ENCODE measurements at places on chromosomes 5 and 9.
A peak's percentile ranks its signal among the peaks of the same experiment; 100 is the strongest.

GRCh38 chr5:18114151-18114757 is 480.0 kb downstream of the TAF11L14 start:
- DNase-seq = no peak

DNA sequence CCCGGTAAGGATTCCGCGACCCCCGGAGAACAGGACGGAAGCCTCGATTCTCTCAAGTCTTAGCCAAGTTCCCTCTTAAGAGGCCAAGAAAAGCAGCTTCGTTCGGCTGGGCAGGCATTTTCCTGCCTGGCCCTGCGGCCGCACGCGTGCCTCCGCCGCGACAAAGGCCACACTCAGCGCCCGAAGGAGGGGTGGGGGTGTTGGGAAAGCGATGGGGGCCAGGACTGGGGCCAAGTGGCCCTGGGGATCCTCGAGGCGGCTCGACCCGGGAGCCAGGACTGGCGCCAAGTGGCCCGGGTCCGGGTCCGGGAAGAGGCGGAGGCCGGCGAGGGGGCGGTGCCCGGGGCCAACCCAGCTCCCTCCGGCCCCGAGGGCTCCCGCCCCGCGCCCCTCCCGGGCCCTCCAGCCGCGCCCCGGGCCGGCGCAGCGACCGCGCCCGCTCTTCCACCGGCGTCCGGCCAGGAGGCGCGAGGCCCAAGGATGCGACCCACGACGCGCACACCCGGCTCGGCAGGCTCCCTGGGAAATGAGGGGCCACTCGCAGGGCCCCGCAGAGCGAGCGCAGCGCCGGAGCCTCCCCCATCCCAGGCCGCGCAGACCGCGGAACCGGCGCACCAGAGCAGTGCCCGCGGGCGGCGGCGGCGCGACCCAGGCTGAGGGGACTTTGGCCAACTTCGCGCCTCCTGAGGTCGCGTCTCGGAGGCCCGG is 756 bp downstream of the VAV2 start:
- no peak for DNase-seq

- no peak for DNase-seq
Measured at GRCh38 chr5:142740474-142741242, 29.5 kb upstream of the ARHGAP26 start.

DNA sequence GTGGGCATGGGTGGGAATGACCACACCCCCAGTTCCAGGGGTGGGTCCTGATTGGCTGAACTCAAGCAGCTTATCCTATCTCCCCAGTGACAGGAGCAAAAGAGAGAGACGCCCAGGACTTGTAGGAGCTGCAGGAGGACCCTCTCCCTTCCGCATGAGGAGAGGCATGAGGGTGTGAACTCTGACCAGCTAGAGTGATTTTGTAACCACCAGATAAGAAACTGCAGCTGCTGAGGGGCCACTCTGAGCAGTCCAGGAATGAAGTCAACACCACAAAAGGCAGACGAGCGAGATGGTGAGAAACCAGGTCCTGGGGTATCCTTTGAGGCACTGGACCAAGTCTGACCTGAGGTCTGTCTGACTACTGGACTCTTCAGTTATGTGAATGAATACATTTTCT is 521.9 kb downstream of the BNC2 start:
- no peak for DNase-seq

- DNase-seq = no peak
Measured at GRCh38 chr5:57939771-57940170, 457.2 kb upstream of the ACTBL2 start.

- no peak for DNase-seq
Measured at GRCh38 chr9:123167474-123167873, 100.9 kb downstream of the STRBP start.

DNA sequence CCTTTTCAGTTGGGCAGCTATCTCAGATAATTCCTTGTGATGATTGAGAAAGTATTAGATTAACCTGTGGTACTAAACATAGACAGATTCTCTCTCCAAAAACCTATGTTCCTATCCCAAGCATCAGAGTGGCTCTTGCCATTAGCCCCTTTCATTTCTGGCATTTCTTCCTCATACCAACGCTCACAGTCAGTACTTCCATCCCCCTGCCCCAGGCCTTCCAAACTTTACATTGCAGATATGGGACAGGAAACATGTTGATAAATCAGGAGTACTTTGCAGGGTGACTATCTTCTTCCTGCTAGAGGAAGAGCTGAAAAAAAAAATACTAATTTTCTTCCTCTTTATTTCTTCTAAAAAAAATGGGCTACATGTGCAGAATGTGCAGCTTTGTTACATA is 442.6 kb upstream of the RGMB start:
- DNase-seq = no peak

GRCh38 chr5:169099801-169100734 is 200.9 kb downstream of the SLIT3 start:
- DNase-seq = no peak

GRCh38 chr5:32909207-32909606 is 198.1 kb downstream of the NPR3 start:
- peak; percentile 76 for DNase-seq

GRCh38 chr5:127962491-127962890 is 121.1 kb upstream of the SLC12A2 start:
- DNase-seq = no peak

DNA sequence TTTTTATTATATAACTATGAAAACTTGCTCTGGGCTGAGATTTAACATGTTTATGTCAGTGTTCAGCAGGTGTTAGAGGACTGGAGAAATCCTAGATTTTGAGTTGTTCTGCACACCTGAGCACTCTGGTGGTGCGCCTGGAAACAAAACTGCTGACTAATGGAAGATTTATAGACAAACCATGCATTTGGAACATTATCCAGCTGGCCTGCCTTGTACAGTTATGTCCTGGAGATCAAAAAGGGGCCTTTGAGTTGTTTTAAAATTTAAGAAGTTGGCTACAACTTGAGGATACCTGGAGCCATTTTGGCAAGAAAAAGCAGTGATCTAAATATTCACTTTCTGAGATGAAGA is 5.7 kb upstream of the ARHGEF28 start:
- no peak for DNase-seq

DNA sequence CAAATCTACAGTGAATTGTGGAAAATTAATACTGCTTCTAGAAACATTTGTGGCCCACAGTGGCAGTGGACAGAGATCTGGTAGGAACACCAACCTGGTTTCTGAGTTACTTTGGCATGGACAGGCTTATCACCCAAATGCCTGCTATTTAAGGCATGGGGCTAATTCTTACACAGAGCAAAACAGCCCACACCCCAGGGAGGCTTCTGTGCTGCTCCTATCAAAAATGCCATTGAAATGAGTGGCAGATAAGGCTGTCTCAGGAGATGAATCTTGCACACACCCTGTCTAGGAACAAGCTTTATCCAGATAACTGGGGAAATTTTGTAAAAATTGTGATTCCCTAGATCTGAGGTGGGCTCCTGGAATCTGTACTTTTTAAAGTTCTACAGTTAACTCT is 307.1 kb downstream of the TLE1 start:
- no peak for DNase-seq

GRCh38 chr9:135272608-135273007 is 185.1 kb downstream of the OLFM1 start:
- DNase-seq = no peak

GRCh38 chr5:11329679-11330078 is 568.6 kb upstream of the DAP start:
- no peak for DNase-seq

GRCh38 chr9:84238652-84239051 is 101.9 kb downstream of the SLC28A3 start:
- no peak for DNase-seq

GRCh38 chr5:9428272-9428671 is 117.6 kb downstream of the SEMA5A start:
- DNase-seq = no peak

DNA sequence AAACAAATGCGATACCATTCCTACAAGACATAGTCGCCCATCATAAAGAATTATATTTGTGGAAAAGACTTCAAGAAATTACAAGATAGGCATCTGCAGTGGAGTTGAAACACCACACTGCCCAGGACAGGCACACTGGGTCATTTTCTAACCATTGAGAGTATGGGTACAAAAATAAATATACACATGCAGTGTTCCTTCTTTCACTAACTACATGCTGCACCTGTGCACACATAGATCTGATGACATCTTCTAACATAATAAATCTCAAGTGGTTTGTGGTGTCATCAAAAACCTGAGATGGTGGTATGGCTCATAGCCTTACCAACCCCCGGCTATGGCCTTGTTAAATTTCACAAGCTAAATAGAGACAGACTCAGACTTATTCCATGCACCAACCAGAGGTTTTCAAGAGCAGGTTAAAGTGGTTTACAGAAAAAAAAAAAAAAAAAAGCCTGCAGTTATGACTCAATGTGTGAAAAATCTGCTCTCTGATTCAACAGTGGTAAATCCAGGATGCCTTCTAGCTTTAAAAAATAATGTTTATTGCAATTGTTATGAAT is 12.4 kb upstream of the NFIB start:
- no peak for DNase-seq

DNA sequence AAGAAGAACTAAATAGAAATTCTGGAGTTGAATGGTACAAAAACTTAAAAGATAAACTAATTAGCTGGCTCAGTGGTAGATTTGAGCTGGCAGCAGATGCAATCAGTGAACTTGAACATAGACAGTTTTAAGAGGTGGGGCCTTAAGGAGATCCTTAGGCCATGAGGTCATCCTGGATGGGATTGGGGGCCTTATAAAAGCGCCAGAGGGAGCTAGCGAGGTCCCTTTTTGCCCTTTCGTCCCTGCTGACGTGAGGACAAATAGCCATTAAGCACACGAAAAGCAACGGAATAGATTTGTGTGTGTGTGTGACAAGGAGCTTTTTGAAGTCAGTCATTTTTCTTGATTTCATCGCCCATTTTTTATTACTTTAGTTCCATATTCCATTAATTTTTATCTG is 83.3 kb downstream of the ZNF354C start:
- no peak for DNase-seq

DNA sequence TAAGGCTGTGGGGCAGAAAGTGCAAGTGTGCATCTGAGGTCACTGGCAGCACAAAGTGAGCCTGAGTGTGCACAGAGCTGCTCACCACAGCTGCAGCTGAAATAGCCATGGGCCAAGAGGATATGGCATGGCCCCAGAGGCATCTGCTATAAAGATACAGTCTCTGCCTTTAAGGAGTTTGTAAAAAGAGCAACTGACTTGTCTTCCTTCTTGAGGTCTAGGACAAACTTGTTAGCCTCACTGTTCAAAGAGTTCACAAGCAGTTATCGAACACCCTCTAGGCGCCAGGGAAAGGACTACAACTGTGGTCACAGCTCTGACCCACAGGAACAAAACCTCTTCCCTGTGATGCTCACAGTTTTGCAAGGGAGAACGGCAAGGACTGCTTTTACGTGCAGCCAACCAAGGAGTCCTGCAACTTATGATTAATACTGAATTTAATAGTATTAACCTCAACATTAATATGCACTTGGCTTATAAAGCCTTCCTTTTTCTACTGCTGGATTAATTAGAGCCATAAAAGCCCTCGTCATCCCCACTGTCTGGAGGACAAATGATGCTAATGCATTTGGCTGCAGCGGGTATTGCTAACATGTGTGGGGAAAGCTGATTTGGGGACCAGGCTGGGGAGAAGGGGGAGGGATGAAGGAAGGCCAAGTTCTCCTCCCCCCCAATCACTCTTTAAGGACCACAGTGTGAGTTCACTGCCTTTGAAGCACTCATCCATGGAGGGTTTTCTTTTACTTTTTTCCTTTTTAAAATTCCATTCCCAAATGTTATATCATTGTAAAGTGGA is 189.8 kb upstream of the TRIM32 start:
- DNase-seq = no peak

GRCh38 chr5:5231576-5231975 is 91.4 kb downstream of the ADAMTS16 start:
- DNase-seq = no peak

GRCh38 chr5:34826347-34826746 is 12.6 kb upstream of the TTC23L start:
- DNase-seq = no peak

- DNase-seq = no peak
Measured at GRCh38 chr5:91584352-91584751, 201.2 kb upstream of the ARRDC3 start.

- DNase-seq = no peak
Measured at GRCh38 chr9:112572416-112572815, 85.8 kb downstream of the KIAA1958 start.

GRCh38 chr5:147803926-147804325 is 21.4 kb upstream of the JAKMIP2 start:
- no peak for DNase-seq

GRCh38 chr5:97548739-97549080 is 365.7 kb upstream of the RIOK2 start:
- no peak for DNase-seq

DNA sequence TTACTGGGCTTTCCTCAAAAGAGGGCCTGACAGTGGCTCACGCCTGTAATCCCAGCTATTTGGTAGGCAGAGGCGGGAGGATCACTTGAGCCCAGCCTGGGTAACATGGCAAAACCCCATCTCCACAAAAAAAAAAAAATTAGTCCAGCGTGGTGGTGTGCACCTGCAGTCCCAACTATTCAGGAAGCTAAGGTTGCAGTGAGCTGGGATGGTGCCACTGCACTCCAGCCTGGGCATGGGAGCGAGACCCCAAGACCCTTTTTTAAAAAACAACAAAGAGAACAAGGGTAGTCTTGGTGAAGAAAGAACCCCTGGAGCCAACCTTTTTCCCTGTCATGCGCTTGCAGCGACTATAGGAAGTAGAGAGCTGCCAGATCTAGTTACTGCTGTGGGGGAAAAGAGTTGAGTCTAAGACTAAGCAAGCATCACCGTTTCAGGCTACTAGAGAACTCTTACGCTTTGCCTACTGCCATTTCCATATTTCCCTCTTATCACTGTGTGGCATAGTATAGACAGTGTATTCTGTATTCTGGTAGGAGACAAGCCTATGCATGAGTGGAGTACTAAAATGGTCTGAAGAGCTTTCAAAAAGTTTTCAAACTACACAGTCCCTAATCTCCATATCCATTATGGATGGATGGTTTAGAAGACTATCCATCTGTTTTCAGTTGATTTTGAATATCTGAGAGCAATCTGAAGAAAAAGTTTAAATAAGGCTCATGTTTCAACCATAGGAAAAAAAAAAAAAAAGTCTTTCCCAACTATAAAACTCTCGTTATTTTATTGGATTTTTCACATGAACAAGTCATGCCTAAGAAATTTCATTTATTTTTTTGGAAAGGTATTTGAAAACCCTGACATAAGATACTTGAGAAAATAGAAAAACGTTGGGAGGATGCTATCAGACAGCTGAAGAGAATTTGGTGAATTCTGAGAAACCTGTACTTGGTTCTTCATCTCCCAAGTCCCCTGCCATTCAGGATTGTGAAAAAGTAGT is 2.6 kb downstream of the C9orf40 start:
- DNase-seq = no peak

GRCh38 chr5:167899490-167900070 is 391.9 kb upstream of the WWC1 start:
- no peak for DNase-seq

DNA sequence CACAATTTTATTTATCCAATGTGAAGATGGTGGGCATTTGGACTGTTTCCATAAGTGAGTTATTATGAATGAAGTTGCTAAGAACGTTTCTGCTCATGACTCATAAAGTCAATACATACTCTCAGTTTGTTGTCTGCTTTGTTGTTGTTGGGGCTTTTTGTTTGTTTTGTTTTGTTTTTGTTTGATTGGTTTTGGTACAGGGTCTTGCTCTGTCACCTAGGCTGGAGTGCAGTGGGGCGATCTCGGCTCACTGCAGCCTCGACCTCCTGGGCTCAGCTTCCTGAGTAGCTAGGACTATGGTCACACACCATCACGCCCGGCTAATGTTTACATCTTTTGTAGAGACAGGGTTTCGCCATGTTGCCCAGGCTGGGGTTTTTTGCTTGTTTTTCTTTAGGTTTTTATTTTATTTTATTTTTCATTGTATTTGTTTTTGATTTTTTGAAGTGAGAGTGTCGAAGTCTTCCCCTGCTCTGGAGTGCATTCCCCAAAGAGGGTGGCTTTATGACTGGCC is 18.0 kb downstream of the TRIM7 start:
- no peak for DNase-seq

GRCh38 chr9:107294756-107295155 is 11.7 kb downstream of the RAD23B start:
- no peak for DNase-seq
